NB4 (cell line): ENCODE measurements at places on chromosomes 5 and 9.

DNA sequence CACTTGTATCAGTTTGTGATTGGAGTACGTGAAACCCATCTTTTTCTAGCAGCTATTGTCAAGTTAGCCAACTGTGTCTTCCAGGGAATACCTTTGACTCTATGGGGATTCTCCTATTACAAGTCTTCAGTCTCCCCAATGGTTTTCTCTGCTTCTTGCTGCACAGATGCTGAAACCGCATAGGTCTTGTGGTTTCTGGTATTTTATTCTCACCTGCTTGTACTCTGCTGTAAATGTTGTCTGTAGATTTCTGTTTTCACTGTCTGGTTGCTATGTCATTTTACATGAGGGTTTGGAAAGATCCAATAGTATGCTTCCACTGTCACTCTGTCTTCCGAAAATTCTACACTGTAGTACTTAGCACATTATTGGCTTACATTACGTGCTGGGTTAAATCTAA, 1196.9 kb upstream of the C9orf72 start:
- DNase-seq, result no peak

DNA sequence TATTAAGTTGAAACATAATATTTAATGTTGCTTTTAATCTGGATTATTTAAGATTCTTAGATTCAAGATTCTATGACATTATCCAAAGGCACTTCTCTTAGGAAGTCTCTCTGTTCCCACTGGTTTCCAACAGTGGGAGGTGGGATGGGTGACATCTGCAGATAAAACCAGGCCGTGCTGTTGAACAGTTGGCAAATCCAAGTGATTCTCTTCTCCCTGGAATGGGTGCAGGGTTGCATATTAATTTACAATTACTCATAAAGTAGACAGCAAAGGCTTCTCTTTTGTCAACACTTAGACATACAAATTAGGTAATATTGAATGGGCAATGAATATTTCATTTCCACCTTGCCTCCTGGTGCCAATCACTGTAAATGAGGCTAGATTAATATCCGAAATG, 233.7 kb upstream of the IL12B start:
- no peak for DNase-seq

GRCh38 chr5:1080432-1080831, 31.4 kb downstream of the SLC12A7 start:
- no peak for DNase-seq

GRCh38 chr9:6955251-6955921, 197.6 kb downstream of the KDM4C start:
- no peak for DNase-seq

- DNase-seq, result no peak
Measured at GRCh38 chr5:39616131-39616530, 191.4 kb upstream of the DAB2 start.
